Activated CD8-positive, alpha-beta memory T cell treated with anti-CD3 and anti-CD28 coated beads for 24 hours (primary cell): ENCODE measurements at places on chromosomes 3 and 15.

- no peak for DNase-seq
Measured at GRCh38 chr3:134300520-134300919, 49.9 kb upstream of the RYK start.

DNA sequence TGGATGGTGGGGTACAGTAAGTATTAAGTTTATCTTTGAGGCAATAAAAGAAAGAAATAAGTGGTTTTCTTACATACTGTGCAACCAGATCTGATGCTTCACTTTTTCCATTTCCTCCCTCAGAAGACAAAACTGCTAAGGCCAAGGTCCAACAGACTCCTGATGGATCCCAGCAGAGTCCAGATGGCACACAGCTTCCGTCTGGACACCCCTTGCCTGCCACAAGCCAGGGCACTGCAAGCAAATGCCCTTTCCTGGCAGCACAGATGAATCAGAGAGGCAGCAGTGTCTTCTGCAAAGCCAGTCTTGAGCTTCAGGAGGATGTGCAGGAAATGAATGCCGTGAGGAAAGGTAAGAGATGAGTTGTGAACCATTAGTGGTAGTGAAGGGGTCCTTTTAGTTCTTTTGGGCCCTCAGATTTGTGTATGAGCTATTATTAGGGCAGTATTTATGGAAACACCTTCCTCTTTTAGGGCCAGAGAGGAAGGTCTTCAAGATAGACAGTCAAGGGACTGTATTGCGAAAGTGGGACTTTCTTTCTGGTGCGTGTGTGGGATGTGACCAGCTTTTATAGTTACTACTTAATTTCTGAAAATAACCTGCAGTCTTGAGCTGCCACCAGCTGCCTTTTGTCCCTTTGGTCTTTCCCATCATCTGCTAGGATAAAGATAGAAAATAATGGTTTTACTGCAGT, 4.6 kb downstream of the ALAS1 start:
- DNase-seq: no peak

GRCh38 chr3:195221876-195222617, 48.9 kb downstream of the XXYLT1 start:
- peak; percentile 47 for DNase-seq

GRCh38 chr3:244041-244440, 47.5 kb downstream of the CHL1 start:
- no peak for DNase-seq

DNA sequence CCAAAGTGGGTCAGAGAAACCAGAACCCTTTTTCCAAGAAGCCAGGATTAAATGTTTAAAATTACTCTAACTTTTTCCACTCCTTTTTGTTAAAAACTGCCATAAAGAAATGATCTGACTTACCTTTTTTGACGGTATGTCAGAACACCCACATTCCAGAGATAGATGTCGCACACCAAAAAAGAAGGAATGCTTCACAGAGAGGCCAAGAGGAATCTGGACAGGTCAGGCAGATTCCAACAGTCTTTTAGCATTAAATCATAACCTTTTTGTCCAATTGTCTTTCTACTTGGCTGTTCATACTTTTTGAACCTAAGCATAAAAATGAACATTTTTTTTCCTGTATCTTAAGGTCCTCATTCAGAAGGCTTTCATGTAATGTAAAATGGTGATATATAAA, 846.9 kb downstream of the NSUN3 start:
- DNase-seq: no peak

GRCh38 chr3:149969940-149970715, 567 bp downstream of the PFN2 start:
- DNase-seq: peak; percentile 87

- no peak for DNase-seq
Measured at GRCh38 chr3:9913601-9914000, 3.3 kb upstream of the IL17RC start.

DNA sequence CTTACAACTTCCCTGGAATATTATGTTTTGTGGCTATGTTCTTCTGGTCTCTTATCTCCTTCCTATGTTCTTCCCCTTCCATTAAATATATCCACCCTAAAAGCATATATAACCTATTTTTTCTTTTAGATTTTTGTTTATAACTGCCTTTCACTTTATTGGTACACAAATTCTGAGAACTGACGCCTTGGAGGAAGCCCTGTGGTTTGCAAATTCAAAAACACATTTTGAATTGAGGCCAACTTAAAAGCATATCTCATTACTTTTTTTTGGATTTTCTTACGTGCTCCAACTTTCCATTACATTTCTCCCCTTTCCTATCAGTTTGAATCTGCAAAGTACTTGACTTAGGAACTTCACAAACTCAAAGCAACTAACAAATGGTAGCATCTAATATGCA, 15.3 kb upstream of the COLQ start:
- no peak for DNase-seq

- no peak for DNase-seq
Measured at GRCh38 chr3:67509471-67510075, 144.8 kb downstream of the SUCLG2 start.

DNA sequence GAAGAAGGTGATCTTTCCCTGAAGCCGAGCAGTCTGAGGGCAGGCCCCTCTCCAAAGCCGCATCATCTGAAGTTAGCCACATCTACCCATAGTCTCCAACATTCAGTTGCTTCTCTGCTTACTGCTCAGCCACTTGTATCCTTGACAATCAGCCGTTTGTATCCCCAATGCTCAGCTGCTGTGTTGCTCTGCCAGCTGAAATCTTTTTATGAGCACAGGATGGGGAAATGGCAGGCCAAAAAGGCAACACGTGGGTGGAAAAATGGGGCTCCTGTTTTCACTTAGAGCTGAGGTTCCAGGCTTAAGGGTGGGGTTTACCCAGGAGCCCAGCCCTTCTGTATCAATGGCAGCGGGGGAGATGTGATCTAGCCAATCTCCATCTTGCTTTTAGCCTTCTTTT, 36.3 kb downstream of the METTL6 start:
- DNase-seq: no peak

DNA sequence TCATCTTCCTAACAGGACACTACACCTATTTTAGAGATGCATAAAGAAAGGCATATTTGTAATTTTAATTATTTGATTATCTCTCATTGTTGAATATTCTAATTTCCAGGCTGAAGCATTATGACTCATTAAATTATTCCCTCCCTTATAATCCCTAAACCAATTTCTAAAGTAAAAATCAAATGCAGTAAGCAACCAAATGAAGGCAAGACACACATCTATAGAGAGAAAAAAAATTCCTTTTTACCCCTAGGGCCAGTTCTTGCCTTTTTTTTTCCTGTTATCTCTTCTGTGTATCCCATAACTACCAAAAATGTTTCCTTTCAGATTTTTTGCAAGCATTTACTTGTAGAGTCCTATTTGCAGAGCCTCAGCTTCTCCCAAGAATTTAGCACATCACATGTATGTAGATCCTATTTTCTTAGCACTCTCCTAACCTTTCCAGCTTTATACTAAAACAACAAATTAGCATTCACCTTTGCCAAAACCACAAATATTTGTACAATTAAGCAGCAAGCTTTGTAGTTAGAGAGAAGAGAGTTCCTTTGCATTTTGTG, 177.9 kb downstream of the SATB1 start:
- no peak for DNase-seq

- no peak for DNase-seq
Measured at GRCh38 chr3:99633887-99634558, 4.4 kb upstream of the COL8A1 start.

- no peak for DNase-seq
Measured at GRCh38 chr3:148911592-148911991, 46.5 kb downstream of the CPA3 start.

DNA sequence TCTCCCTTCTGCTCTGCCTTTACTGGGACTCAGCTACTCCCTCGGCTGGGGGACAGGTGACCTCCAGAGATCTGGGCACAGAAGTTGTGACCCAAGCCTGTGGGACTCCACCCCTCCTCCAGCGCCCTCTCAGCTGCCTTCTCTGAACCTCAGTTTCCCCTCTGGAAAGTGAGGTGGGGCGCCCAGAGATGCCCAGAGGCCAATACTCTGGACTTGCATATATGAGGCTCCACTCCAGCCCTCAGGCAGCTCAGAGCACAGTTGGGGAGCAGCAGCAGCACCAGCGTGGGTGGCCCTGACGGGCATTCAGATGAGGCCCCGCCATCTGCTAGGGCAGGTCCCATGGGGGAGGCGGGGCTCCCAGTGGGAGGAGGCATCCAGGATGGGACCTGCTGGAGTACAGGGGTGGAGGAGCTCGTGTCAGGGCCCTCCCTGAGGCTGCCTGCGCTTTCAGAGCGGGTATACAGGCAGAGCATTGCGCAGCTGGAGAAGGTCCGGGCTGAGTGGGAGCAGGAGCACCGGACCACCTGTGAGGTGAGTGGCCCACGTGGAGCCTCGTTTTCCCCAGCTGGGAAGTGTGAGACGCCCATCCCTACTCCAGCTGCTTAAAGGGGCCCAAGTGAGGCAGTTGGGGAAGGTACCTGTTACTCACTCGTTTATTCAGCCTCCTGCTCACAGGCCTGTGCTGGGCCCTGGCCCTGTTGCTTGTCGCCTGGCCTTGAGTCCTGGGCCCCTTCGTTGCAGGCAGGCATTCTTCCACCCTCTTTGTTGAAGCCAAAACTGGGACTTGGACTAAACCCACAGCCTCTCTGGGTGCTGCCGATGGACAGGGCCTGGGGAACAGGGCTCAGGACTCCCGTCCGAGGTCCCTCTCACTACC, 35.4 kb downstream of the PSTPIP1 start:
- no peak for DNase-seq

DNA sequence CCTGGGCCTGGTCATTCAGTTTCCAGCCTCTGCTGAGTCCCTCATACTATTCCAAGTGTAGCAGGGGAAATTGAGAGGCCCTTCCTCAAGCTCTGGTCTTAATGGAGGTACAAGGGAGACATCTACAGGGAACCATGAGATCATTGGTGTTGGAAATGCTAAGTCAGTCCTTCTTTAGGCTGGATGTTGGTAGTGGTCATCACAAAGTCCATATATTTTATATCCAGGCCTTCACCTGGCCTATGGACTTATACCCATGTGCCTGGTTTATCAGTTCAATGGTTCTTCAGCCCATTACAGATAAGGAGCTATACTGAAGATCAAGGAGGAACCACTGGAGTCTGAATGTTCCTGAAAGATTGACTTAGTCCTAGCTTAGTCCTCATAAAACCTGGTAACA, 135.0 kb downstream of the STAG1 start:
- DNase-seq: no peak

DNA sequence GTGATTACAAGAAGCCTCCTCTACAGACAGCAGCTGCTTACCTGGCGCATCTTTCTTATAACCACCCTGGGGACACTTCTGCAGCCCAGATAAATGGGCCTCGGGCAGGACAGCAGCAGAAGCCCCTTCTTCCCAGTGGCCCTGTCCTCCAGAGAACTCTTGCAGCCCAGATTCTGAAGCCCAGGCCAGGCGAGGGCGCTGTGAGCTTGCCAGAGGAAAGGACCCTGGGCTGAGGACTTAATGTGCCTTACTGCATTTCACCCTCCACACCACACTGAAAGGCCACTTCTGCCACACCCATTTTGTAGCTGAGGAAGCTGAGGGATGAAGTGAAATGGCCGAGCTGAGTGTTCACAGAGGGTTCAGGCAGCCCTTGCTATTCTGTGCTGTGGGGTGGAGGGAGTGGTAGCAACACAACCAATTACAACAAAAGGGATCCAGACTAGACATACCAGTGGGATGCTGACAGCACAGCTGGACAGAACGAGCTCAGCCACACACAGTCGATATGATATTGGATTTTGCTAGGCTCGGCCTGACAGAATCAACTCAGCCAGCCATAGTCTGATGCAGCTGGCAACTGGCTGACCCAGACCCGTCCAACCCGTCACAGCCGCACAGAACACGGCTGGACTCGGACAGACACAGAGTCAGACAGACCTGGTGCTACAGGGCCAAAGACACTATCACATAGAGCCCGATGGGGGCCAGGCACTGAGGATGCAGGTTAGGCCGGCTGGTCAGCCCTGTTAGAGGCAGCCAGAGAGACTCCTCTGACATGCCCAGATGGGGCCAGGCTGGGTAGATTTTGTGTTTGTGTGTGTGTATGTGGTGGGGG, 7.3 kb downstream of the ACOX2 start:
- DNase-seq: no peak

DNA sequence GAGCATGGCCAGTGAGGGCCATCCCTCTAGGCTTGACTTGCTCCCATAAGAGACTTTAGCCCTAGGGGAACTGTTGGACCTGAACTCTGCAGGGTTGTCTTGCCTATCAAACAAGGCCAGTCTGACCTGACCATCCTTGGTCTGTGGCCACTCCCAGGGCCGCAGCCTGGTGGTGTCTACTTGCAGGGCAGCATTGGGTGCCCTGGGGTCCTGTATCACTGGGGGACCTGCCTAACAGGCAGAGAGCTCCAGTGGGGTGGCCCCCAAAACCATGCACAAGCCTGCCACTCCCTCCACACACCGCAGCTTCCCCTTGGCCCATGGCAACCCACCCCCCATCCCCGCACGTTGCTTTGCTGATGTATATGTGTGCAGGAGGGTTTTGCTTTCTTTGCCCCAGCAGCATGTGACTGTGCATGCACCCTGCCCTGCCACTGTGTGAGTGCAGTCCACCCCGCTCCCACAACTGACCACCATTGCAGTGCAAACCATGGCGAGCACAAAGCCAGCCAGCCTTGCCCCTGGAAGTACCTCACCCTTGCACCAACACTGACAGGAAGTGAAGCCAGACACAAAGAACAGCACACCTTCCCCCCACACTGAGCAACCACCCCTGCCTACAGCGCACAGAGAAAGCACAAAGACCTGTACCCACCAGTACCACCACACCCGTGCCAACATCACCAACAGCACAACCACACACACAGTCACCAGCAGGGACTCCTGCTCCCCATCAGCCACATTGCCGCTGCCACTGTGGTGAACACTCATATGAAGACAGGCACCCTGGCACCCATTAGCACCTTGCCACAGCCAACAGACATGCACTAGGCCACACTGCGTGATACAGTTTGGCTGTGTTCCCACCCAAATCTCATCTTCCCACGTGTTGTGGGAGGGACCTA, 88.8 kb downstream of the SENP7 start:
- DNase-seq: no peak

- no peak for DNase-seq
Measured at GRCh38 chr15:69533522-69533921, 80.9 kb downstream of the RPLP1 start.

DNA sequence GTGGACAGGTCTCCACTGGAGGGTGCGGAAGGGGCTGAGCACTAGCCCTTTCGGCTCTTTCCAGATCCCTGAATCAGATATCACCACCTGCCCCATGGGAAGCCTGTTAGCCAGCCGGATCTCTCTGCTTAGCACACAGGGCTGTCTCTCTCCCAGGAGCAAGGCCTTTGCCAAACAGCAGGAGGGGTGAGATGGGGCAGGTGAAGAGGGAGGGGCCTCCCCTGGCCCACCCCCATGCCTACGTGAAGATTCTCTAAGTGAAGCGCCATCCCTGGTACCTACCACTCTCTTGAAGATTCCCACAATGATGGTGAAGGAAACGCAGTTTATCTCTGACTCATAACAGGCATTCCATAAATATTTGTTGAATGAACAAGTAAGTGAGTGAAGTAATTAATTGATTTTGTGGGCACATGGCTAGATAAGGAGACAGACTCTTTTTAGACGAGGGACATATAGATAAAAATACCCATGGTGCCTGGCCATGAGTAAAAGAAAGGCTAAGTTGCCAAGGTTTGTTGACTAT, 19.6 kb upstream of the HCN4 start:
- DNase-seq: no peak

DNA sequence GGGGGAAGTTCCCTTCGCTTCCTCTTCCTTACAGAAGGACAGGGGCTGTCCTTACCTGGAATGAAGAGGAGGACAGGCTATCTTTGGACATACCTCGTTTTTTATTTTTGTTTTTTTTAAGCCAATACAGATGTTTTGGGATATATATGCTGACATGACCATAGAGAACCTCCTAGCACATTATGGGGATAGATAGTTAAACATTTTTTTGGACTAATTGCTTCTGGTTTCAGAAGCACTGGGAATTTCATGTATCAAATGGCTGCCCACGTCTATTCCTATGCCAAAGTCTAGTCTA, 238.2 kb upstream of the BHLHE40 start:
- DNase-seq: no peak
